ENCODE measurements at places on chromosomes 6 and 20.

- DNase-seq = no peak
Measured at GRCh38 chr6:34129753-34130152, 16.1 kb downstream of the GRM4 start.

- no peak for DNase-seq
Measured at GRCh38 chr6:102223942-102224341, 830.4 kb downstream of the GRIK2 start.

DNA sequence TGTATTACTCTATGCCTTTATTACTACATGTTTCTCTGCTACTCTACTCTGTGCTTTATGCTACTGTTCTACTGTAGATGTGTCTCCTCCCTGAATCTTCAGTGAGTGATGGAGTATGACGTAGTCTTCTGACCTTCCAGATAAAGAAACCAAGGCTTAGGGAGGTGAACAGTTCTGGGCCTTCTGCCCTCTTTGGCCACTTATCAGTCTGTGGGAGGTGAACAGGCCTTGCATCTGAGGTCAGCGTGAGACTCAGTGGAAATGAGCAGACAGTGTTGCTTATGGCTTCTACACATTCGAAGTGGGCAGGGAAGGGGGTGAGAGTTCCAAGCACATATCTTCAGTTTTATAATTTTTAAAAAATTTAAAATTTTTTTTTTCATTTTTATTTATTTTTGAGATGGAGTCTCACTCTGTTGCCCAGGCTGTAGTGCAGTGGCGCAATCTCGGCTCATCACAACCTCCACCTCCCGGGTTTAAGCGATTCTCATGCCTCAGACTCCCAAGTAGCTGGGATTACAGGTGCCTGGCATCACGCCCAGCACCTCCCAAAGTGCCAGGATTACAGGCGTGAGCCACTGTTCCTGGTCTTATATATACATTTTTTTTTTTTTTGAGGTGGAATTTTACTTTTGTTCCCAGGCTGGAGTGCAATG is 24.2 kb downstream of the MYBL2 start:
- no peak for DNase-seq

GRCh38 chr6:127367023-127367375 is 23.6 kb upstream of the ECHDC1 start:
- no peak for DNase-seq

- no peak for DNase-seq
Measured at GRCh38 chr6:19415605-19416326, 421.4 kb upstream of the ID4 start.

GRCh38 chr6:89360415-89360999 is 8.0 kb upstream of the UBE2J1 start:
- no peak for DNase-seq

GRCh38 chr6:3088446-3088845 is 20.2 kb downstream of the RIPK1 start:
- no peak for DNase-seq

GRCh38 chr6:23395381-23395780 is 730.6 kb upstream of the NRSN1 start:
- DNase-seq = no peak

DNA sequence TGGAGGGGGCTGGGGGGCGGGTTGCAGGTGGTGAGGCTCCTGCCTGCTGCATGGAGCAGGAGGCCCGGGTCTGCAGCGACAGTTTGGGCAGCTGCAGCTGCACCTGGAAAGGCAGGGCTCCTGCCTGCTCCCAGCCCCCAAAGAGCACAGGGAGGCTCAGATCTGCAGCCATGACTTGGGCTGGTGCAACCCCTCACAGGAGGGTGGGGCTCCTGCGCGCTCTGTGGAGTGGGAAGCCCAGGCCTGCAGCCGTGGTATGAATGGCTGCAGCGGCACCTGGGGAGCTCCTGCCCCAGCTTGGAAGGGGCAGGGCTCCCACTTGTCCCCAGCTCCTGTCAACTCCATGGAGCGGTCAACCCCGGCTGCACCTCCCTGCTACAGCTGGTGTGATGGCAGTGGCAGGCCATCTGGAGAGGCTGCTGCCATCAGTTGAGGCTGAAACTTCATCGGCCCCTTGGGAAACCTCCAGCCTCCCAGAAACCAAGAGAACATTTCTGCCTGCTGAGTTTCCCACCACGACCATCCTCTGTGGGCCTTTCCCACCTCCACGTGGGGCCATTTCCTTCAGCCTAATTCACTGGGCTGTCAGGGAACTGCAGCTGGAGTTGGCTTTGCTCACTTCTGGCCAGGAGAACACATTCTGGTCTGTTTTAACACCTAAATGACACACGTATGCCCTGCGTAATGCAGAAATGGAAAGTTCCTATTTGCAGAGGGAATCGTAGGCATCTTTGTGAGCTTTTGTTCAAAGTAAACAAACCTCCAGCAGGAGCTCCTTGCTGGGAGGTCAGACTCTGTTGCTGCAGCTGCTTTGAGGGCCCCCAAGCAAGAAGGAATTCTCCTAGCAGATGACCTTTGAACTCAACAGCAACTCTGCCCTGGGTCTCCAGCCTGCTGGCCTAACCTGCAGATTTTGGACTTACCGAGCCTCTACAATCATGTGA is 429.0 kb downstream of the PREX1 start:
- DNase-seq = peak; percentile 37

DNA sequence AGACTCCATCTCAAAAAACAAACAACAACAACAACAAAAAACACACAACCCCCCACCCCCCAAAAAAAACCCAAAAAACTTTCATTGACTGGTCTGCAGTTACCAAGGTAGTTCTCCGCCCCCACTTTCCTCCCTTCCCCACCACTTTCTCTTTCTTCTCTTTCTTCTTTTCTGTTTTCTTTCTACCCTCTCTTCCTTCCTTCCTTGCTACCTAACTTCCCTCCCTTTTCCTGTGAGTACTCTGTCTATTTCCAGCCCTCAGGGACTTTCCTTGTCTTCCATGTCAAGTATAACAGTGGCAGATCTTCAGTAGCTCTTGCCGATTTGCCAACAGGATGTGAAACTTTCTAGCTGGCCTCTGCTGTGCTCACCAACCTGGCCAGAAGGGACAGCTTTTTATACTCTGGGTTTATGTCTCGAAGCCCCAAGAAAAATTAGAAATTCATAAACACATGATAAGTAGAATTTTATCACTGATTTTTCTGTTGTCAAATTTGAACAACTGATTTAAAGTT is 399.5 kb downstream of the QKI start:
- no peak for DNase-seq

DNA sequence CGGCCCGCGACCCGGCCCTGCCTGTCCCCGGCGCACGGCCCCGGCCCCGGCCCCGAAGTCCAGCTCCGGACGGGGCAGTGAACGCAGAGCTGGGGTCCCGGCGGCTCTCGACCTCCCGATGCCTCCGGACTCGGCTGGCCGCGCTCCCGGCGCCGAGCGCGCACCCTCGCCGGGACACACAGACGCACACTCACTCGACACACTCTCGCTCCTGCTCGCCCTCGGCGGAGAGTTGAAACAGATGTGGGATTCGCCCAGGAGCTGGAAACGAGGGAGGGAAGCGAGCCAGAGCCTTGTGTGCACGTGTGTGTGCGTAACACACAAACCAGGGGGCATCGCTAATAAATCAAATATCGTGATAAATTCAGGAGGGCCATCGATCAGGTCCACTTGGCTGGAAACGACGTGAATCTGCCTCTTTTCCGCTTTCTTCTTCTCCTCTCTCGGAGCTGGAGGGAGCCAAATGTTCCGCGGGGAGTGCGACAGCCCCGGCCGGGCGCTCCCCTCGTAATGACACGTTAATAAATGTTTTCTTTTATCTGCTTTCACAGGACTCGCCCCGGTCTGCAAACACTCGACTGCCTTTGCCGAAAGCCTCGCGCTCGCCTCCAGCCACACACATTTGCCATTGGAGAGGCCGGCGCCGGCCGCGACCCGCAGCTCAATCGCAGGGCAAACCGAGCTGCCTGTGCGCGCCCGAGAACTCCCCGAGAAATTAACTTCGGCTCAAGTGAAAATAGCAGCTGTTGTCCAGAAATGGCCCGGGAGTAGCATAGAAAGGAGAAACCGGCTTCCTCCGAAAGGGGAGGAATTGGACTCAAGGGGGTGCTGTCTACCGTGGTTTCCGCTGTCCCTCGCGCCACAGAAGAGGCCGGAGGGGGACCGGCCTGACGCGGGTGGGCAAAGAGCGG is 828 bp upstream of the SULF2 start:
- DNase-seq = peak; percentile 83

DNA sequence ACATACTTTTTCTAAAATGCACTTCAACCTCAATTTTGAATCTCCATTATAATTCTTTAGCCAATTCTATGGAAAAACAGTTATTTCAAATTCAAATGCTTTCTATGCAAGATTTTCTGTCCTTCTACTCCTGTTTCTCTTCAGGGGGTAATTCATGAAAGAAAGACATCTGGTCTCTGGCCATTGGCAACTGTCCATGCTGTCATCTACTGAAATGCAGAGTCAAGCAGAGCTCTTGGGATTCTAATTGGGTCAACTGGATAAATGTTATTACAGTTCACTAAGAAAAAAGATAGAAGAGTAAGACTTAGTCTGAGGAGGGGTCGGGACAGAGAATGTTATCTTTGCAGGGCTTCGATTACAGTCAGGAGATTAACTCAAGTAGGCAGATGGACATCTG is 22.0 kb upstream of the BMP5 start:
- no peak for DNase-seq

- no peak for DNase-seq
Measured at GRCh38 chr6:32183483-32184083, 470 bp downstream of the AGER start.

GRCh38 chr6:40302856-40303454 is 284.2 kb downstream of the LRFN2 start:
- no peak for DNase-seq

DNA sequence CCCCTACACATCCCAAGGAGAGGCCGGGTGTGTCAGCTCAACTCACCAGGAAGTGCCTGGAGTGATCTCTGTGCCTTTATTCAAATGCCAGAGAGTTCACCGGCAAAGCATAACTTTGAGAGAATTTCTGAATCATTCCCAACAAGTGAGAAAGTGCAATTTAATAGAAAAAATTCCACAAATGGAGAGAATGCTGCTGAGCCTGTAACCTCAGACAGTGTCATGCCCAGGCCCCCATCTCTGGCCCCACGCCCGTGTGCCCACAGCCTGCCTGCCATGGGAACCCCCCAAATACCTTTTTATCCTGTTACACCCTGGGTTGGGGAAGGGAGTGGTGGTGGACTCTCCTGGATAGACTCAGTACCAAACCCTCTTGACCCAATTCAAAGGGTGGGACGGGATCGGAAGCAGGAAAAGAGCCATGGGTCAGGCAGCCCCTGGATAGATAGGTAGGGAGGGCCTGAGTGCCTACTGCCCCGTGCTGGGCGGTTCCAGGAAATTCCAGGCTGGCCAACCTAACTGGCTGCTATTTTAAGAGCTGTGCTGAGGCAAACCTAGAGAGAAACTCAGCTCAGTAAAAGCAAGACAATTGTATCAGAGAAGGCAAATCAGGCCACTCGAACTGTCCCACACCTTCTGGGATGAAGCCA is 179.0 kb upstream of the FOXA2 start:
- no peak for DNase-seq

GRCh38 chr6:160661216-160661615 is 2.9 kb downstream of the LPA start:
- DNase-seq = no peak

- DNase-seq = no peak
Measured at GRCh38 chr20:49896204-49896603, 19.1 kb downstream of the SPATA2 start.

DNA sequence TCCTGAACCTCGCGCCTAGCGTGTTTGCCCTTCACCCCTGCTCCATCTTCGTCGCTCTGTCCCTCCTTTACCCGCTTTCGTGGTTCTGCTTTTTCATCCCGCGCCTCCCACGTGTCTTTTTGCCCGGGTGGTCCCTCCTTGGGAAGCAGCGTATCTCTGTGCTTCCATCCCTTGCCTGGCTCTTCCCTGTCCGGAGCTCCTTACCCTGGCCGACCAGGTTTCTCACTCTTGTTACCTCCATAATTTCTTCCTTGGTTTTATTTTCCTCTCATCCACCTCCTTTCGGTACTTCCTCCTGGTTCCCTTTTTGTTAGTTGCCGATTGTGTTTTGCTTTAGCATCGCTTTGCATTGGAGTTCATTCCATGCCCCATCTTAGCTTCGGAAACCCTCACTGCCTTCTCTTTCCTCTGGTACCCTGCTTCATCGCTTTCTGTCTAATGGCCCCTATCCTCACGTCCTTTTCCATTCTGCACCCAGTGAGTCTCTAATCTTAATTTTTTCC is 735 bp downstream of the FAM135A start:
- peak; percentile 17 for DNase-seq

DNA sequence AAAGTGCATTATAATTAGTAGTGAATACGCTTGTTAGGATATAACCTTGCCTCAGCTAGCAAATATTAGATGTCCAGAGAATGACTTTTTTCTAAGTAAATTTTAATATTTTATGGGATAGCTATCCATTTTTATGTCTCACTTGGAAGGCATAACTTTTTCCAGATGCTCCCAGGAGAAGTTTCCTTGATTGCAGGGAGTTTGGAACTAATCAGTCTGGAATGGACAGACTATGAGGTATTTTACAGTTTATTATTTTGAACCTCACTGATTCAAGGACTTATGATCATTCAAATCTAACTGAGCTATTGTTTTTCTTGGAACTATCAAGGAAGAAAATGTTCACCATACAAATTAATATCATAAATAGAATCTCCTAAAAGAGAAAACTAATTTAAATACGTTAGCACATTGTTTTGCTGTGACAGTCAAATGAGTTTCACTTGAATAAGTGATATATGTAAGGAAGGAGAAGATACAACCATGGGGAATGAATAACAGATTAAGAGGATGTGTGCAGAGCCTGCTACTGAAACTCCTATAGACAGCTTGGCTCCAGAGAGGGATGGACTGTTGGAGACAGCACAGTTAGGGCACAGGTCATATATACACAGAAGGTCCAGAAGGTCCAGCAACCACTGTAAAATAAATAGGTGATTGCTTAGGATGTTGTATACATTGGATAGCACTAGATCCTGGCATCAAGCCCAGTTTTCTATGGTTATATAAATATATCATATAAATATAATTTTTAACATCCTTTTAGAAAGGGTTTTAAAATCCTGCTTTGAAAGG is 20.6 kb upstream of the LCA5 start:
- DNase-seq = no peak

DNA sequence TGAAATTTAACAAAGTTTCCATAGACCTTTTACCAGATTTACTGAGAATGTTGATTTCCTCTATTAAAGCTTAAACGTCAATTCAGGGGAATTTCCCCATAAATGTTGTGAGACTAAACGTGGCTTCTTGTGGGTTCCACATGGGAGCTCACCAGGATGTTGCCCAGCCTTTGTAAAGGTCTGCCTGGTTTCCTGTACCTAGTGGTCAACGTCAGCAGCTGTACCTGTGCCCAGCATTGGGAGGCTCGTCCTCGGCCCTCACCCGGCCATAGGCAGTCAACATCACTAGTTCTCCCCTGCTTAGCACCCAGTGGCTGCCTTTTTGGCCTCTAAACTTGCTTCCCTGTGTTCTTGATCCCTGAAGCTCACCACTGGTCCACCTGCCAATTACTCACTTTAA is 22.1 kb upstream of the CD83 start:
- DNase-seq = no peak

GRCh38 chr6:121614115-121614514 is 178.7 kb downstream of the GJA1 start:
- no peak for DNase-seq

DNA sequence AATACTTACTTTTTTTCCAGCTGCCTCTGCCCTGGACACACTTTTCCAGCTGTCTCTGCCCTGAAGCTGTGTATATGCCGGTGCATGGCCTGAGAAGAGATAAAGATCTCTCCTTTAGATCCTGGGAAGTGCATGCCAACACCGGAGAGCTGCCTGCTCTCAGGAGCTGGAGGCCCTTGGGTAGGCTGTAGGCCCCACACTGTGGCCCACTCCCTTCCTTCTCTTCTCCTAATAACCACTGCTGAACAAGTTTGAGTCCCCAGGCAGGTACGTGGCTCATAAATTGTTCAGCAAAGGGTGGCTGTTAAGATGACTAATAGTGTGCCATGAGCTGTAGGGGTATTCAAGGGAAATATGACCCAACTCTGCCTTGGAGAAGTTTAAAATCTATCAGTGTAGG is 102.5 kb downstream of the CD24 start:
- DNase-seq = no peak
